ENCODE measurements at places on chromosomes 13 and 19. TPM values are rescaled to one million over a fixed set of nuclear protein-coding genes. Genes with fewer than 3 reads are reported as not detected.

The C19orf33 gene
- total RNA-seq = not detected

The PRKD2 gene
- 20.0 TPM for total RNA-seq

The OXGR1 gene
- not detected for total RNA-seq

The ATP4B gene
- total RNA-seq = not detected

The ZNF429 gene
- total RNA-seq = 10.4 TPM

The CFD gene
- total RNA-seq = 6.9 TPM

The ZNF730 gene
- 5.8 TPM for total RNA-seq

The MAB21L1 gene
- 7.1 TPM for total RNA-seq

The SBSN gene
- not detected for total RNA-seq

DNA sequence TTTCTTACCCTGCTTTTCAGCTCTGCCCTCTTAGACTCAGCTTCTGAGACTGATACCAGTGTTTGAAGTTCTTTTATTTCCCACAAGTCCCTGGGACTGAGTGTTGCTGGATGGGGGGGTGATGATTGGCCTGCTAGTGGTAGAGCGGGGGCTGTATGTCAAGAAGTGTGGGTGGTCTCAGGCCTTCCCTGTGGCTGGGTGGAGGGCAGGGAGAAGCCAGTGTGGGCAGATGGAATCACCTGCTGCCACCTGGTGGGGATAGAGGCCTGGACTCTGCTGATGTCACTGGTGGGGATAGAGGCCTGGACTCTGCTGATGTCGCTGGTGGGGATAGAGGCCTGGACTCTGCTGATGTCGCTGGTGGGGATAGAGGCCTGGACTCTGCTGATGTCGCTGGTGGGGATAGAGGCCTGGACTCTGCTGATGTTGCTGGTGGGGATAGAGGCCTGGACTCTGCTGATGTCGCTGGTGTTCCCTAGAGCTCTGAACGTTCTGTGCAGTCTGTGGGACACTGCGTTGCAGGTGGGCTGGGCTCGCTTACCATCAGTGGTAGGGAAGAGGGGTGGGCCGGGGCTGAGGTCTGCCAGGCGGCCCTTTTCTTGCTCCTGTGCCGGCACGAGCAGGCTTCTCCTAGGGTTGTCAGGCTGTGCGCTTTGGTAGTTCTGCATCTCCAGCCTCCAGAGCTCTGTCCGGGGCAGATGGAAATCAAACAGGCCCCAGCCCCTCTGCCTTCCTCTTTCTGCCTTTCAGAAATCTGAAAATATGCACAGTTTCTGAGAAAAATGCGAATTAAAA lies 101.3 kb downstream of the ARHGEF7 start:
- peak; percentile 68 for DNase-seq

- DNase-seq = no peak
Measured at GRCh38 chr19:35273686-35274259, 5.0 kb downstream of the USF2 start.

GRCh38 chr13:73223372-73223781 lies 164.6 kb downstream of the KLF5 start:
- DNase-seq = no peak

GRCh38 chr13:30617315-30618185 lies at the start of gene USPL1:
TSS of gene USPL1 (plus strand) at chr13:30617920. CDS start at chr13:30621141, 3,221 bp downstream.
- DNase-seq = peak; percentile 99

GRCh38 chr13:74555276-74555625 lies 421.0 kb upstream of the KLF12 start:
- no peak for DNase-seq

GRCh38 chr13:101473458-101473857 lies 21.0 kb downstream of the ITGBL1 start:
- DNase-seq = no peak

GRCh38 chr19:30049226-30049625 lies 107.2 kb downstream of the URI1 start:
- no peak for DNase-seq

DNA sequence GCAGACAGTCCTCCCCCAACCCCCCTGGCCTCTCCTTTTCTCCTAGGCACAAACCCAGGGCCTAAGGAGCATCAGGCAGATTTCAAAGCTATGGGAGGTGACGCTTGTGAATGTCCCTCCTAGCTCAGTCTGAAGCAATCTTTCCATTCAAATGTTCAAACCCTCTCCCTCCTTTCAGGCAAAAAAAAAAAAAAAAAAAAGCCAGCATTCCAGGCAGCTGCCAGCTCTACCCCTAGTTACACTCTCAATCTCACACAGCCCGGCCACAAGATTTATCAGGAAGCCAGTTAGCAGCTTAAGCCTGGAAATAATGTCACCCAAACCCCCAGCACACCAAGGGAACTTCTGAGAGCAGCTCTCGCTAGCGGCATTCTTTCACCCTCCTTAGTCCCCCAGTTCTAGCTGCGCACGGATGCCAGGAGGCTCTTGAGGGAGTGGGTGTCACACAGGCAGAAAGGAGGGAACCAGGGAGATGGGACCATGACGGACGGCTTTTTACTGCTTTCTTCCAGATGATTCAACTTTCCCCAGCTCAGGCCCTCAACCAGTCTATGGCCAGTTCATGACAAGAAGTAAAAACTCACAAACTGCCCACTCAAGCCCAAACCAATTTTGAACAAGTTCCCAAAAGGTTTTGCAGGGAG lies 6.3 kb downstream of the SH3GL1 start:
- DNase-seq = no peak

- no peak for DNase-seq
Measured at GRCh38 chr19:35793381-35794165, 18.2 kb downstream of the ARHGAP33 start.

GRCh38 chr13:47726394-47726793 lies 274.7 kb downstream of the SUCLA2 start:
- no peak for DNase-seq

- no peak for DNase-seq
Measured at GRCh38 chr19:43779147-43779819, 1.5 kb downstream of the KCNN4 start.

DNA sequence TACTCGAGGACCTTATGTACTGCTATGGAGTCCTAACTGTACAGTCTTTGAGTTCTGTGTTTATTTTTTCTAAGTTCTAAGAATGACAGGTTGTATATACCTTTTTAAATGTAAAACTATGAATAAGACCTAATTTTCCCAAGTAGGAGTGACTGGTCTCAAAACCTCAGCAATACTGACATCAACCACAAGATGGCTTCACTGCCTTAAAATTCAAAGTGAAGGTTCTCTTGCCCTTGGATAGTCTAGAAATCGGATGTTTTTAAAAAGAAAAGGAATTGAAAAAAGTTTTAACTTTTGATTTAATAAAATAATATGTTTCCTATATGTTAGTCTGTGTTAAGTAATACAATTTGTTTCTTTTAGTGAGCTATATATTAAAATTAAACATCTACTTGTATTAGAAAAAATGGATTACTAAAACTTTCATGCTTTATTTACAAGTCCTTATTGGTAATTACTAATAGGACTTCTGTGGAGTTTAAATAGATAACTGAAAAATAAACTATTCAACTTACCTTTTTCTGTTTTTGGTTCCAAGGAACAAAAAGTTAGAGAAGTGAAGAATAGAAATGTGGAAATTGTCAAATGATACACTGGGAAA lies 52.0 kb downstream of the TDRD3 start:
- peak; percentile 76 for DNase-seq

- no peak for DNase-seq
Measured at GRCh38 chr13:59672445-59672844, 491.3 kb downstream of the DIAPH3 start.

GRCh38 chr13:85615031-85615430 lies 184.2 kb downstream of the SLITRK6 start:
- no peak for DNase-seq

DNA sequence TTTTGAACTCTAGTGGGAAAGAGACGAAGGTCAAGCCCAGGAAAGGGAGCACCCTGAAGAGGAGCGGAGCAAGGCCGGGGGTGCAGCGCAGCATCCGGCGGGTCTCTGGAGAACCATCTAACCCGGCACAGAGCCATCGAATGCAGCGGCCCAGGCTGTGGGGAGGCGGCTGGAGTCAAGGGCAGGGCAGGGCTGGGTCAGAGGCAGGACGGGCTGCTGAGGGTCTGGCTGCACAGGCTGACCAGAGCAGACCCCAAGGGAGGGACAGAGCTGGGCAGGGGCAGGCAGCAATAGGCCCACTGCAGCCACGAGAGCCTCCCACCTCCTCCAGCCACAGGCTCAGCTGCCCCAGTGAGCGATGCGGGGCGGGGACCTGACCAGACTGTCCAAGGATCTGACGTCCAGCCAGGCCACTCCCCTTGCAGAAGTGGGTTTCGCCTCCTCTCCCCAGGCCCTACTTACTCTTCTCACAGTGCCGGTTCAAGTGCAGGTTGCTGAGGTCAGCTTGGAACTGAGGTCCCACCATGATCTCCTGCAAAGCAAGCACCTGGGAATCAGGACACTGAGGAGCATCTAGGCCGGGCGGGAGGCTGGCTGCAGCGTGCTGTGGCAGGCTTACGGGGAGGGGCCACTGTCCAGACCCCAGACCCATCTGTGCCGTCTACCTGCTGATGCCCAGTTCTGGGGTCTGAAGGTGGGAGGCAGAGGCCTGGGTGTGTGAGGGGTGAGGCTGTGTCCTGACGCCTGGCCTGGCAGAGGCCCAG lies 19.2 kb downstream of the MIER2 start:
- no peak for DNase-seq

DNA sequence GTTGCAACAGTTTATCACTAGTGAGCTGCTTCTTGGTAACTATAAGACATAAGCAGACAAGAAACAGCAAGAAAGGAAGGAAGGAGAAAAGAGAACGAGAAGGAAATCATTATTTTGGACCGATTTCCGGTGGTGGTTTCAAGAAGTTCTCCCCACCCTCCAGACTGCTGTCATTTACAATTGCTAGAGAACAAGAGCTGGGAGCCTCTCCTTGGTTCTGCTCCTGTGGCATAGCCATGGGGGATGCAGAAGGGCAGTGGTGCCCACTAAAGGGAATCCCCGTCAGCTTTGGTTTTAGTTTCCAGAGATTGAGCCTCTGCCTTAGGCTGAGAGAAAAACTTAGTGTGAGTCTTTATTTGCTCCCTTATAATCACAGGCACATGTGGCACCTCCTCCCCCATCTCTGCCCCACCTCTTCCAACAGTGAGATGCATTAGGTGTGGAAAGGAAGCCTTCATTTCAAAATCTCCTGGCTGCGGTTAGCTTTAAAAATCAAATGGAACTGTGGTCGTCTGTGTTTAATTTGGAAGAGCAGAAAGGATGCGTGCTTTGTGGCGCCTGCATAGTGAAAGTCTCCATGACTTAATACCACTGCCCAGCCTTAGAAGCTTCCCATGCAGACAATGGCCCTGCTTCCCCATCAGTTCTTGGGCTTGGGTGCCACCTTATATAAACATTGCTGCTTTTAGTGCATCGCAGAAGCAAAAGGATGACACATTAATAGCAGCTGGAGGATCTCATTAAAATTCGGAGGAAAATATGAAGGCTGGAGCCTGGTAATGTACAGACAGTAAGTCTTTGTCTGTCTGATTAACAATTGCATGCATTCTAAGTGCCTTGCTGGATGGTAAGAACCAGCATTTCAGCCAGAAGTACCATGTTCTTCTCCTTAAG lies 25.0 kb downstream of the LRCH1 start:
- DNase-seq = no peak

DNA sequence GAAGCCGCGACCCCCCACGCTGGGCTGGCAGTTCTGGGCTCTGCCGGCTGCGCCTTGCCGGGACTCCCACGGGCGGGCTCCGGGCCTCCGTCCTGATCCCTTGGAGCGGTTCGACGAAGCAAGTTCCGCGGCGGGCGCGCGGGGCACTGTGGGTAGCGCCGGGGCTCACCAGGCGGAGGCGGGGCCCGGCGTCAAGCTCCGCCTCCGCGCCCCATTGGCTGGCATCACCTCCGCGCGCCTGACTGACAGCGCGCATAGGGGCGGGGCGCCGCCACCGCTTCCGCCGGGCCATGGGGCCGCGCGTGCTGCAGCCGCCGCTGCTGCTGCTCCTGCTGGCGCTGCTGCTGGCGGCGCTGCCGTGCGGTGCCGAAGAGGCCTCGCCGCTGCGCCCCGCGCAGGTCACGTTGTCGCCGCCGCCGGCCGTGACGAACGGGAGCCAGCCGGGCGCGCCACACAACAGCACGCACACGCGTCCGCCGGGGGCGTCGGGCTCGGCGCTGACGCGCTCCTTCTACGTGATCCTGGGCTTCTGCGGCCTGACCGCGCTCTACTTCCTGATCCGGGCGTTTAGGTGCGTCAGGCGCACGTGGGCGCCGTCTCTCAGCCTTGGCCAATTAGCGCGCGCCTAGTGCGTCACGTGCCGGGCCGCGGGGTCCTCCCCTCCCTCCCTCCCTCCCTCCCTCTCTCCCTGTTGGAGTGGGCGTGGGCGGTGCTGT lies at the start of gene FAM174C:
Gene FAM174C (plus strand): TSS at position 271 of the 716 bp plus-strand sequence. CDS start 20 bp downstream, at position 291.
- DNase-seq = peak; percentile 99

GRCh38 chr13:100987948-100988347 lies 313.4 kb upstream of the TMTC4 start:
- no peak for DNase-seq

DNA sequence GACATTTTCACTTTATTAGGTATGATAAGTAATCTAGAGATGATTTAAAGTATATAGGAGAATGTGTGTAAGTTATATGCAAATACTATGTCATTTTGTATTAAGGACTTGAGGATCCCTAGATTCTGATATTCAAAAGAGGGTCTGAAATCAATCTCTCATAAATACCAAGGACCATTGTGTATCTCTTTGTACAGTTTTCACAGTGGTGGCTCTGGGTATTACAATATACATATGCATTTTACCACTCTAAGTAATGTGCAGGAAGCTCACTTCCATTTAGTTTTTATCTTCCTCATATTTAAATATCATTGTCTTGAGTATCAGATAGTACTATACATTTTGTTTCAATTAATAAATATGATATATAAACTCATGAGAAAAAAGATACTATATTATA lies 862.6 kb upstream of the PCDH20 start:
- DNase-seq = peak; percentile 52

- DNase-seq = no peak
Measured at GRCh38 chr19:31258211-31259052, 90.8 kb downstream of the TSHZ3 start.

- DNase-seq = no peak
Measured at GRCh38 chr13:75864718-75865117, 228.6 kb downstream of the LMO7 start.

GRCh38 chr19:2543463-2544442 lies 67.8 kb downstream of the GADD45B start:
- DNase-seq = peak; percentile 91

- DNase-seq = no peak
Measured at GRCh38 chr13:42794577-42795275, 13.3 kb downstream of the FAM216B start.

DNA sequence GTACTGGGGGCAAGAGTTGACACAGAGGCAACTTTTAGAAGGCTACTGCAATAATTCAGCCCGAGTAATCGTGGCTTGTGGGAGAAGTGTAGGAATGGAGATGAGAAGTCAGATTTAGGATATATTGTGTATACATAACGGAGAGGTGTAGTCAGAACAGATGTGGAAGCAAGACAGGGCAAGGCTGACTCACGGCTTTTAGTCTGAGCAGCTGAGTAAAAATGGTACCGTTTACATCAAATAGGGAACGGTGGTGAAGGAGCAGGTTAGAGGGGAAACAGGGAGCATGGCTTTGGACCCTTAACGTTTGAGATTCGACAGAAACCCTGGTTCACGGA lies 796 bp upstream of the LSM14A start:
- DNase-seq = no peak

All from Karpas-422 (cell line).